HCEC 1CT (cell line): ENCODE measurements at places on chromosomes 7 and 10.

GRCh38 chr10:44010873-44011602 is 362.4 kb upstream of the ZNF32 start:
- no peak for DNase-seq

- DNase-seq: peak; percentile 48
Measured at GRCh38 chr7:157337316-157338149, 729 bp downstream of the DNAJB6 start.

GRCh38 chr10:86688398-86688921 is 20.1 kb downstream of the LDB3 start:
- peak; percentile 65 for DNase-seq

- DNase-seq: no peak
Measured at GRCh38 chr10:29687421-29688164, 52.8 kb upstream of the SVIL start.

DNA sequence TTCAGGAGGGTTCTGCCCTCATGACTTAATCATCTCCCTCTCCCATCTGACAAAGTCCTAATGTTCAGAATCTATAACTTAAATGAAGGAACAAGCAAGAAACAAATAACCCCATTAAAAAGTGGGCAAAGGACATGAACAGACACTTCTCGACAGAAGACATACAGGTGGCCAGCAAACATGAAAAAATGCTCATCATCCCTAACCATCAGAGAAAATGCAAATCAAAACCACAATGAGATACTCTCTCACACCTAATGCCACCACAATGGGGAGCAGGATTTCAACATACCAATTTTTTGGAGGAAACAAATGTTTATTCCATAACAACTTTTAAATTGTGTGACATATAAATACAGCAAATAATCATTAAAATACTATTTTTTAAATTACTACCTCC is 3.0 kb upstream of the HTR7 start:
- no peak for DNase-seq

- no peak for DNase-seq
Measured at GRCh38 chr10:3714967-3715366, 70.0 kb downstream of the KLF6 start.

DNA sequence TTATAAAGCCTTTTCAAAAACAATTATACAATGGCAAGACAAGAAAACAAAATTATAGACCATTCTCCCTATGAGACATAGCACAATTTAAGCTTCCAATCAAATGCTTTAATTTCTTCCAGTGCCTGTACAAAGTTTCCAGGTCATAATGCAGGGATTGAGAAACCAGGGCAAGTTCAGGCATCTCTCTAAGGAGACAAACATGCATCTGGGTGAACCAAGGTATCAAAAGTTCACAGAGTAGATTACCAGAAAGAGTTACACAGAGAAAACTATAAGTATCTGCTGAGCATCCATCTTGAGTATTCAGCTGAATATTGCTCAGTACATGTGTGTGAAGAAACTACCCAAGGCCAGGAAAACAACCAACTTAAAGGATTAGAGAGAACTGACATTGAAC is 89.1 kb downstream of the COL28A1 start:
- no peak for DNase-seq

GRCh38 chr7:137160236-137160635 is 183.3 kb downstream of the PTN start:
- DNase-seq: no peak

DNA sequence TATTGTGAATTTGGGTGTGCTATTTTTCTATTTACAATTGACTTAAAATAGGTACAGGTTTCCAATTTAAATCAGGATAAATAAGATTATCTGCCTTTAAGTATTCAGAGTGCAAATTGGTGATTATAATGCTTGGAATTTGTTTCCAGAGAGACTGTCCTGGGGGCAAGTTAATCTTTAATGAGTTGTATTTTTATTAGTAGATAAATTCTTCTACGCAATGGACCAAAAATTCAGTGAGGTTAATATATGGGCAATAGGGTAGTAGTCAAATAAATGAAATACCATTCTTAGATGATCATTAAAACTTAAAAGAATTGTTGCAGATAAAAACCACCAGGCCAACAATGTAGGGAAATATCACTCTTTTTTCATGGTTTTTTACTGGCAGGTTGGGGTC is 3.4 kb downstream of the BICC1 start:
- no peak for DNase-seq

- no peak for DNase-seq
Measured at GRCh38 chr10:113960617-113961181, 83.0 kb upstream of the ADRB1 start.

DNA sequence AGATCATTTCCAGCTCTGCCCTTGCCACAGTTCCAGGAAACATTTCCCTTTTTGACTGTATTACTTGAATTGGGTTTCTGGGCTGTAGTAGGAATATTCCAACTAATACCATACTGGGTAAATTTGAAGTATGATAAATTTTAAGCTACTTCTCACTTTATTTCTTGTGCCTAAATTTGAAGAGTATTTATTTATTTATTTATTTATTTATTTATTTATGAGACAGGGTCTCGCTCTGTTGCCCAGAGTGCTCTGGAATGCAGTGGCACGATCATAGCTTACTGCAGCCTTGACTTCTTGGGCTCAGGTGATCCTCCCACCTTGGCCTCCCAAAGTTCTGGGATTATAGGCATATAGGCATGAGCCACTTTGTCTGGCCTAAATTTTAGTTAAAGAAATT is 105.5 kb downstream of the TPST1 start:
- no peak for DNase-seq

DNA sequence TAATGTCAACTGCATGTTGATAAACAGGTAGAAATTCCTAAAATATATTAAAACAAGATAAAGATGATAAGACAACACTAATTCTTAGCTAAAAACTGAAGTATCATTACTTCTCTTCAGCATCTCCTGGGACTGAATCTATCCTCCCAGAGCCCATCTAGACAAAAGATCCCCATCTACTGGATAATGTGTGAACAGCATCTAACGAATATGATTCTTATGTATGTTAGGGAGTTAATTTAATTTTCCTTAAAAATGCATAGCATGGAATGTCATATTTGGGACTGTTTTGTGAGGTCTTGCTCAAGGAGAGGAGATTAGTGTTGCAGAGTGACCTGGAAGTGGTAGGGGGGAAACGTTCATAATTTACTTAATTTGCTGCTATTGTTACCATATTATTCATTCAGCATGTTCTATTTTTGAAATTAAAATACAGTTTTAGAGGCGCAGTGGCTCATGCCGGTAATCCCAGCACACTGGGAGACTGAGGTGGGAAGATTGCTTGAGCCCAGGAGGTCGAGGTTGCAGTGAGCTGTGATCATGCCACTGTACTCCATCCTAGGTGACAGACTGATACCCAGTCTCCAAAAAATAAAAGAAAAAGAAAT is 305.1 kb upstream of the CSTF2T start:
- DNase-seq: peak; percentile 49

DNA sequence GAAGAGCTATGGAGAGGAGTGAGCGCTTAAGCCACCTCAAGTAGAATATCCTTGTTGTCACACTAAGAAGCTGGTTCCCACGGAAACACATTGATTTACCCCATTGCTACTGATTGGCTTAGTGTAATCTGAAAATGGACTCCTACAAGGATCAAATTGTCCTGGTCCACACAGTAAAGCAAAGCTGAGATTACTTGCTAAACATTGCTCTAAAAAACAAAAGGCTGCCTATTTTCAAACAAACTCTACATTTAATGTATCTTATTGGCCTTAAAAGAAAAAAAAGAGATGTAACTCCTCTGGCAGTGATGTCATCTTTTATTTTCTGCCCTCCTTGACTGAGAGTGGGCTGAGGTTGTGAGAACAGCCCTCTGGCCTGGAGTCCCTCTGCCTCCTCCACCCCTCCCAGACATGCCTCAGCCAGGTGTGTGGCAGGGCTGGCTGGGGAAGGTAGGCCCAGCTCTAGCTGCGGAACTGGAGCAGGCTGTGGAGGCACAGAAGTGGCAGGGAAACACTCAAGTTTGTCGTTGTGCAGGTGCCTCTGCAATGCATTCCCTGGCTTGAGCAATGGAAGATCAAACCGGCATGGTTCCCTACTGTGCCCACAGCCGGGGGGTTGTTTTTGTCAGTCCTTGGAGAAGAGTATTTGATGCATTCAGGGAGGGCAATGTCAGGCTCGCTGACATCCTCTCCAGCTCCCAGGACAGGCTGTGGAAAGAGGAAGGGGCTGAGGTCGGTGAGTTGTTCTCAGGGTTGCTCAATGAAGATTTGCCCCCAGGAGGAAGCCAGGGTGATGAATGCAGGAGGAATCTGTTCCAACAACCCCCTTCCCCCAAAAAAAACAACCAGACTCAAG is 9.1 kb downstream of the KLF6 start:
- DNase-seq: peak; percentile 22

DNA sequence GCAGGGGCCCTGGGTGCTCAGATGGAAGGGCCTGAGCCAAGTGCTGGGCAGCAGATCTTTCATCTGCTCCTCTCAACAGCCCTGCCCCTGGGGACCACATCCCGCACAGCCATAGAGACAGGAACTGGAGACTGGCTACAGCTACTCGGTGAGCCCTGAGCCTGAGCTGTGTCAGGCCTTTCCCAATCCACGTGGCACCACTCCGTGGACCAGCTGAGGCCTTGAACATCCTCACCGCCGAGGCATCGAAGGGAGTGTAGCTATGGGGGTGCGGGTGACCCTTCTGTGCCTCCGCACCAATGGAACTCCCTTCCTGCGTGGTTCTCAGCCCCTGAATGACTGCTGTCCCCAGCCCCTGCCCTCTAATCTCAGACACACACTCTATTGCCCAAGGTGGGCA is 362.7 kb upstream of the SHH start:
- no peak for DNase-seq

GRCh38 chr10:35498693-35499092 is 106.4 kb upstream of the GJD4 start:
- no peak for DNase-seq

DNA sequence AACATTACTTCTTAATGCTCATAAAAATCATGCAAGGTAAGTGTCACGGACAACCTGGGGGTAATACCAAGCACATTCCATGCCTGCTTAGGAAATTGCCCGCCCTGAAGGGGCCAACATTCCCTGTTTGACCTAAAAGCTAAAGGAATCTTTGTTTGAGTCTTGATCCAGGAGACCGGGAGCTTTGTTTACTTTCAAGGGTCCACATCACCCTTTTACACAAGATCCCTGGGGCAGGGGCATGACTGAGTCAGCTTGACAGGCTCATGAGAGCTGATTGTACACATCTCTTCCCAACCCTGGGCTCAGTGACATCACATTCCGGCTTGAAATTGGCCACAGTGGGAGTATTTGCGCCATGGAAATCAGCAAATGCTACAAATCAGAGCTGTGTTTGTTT is 248.1 kb upstream of the HABP2 start:
- DNase-seq: no peak

DNA sequence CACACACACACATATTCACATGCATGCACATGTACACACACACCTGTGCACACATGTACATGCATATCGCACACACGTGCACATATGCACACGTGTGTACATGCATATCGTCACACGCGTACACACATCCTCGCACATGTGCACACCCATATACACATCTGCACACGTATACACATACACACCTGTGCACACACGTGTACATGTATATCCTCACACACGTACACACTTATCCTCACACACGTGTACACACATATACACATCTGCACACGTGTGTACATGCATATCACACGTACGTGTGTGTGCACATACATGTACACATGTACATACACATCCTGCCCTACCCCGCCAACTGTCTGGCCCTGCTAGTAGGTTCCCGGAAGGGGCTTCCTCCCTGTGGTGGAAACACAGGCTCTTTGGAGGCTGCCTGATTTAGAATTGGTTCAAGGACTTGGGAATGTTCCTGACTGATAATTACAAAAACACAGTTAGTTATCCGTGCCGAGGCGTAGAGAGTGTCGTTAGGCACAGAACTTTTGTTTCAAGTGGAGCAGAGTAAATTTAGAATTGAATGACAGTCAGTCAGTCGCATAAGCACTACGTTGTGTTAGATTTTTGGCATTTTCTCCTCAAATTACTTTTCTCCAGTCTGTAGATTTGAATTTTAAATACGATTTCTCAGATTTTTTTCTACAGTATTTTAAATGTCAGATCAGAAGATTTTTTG is 18.5 kb upstream of the PRKAR1B start:
- DNase-seq: no peak

- no peak for DNase-seq
Measured at GRCh38 chr10:74745449-74745848, 81.0 kb upstream of the KAT6B start.

DNA sequence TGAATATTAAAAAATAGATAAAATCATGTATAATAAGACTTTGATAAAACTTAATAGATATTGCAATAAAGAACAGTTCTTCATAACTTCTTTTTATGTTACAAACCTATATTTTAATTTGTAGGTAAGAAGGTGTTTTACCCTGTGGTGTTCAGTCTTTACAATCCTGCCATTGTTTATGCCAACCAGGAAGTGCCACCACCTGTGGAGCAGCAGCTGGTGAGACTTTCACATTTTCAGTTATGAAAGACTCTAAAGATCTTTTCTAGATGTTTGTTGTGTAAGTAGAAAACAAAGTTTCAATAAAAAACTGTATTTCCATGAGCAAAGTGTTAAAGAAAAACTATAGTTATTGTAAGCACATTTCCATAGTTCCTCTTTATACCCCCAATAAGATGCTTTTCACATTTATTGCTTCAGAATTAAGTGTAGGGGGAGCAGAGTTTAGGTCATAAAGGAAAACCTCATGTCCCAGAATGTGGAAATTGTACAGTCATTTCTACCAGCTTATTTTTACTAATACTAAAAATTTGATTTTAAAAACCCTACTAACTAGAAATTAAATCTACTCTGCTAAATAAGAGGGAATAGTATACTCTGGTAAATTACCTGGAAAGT is 28.7 kb downstream of the CSGALNACT2 start:
- DNase-seq: no peak

GRCh38 chr7:34848670-34849069 is 188.6 kb downstream of the DPY19L1 start:
- DNase-seq: no peak

DNA sequence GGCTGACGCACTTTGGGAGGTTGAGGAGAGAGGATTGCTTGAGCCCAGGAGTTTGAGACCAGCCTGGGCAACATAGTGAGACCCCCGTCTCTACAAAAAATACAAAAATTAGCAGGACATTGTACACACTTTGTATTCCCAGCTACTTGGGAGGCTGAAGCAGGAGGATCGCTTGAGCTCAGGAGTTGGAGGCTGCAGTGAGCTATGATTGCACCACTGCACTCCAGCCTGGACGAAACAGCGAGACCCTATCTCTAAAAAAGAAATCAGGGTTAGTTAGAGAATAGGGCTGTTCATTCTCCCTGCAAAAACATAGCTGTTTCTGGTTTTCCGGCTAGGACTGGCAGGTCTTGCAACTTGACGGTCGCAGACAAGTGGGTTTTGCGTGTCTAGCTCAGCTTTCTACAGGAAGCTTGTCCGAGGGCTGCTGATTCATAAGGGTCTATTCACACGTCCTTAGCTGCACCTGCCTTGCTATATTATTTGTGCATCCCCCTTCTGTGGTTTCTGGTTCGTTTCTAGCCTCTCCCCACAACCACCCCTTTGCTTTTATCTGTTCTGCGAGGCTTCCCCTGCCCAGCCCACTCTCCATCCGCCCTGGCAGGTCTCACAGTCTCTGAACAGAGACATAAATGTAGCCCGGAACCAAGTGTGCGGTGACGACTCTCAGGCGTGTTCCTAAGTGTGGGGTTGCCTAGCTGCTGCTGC is 10.7 kb downstream of the AMZ1 start:
- DNase-seq: no peak

- no peak for DNase-seq
Measured at GRCh38 chr10:25707976-25708671, 225.9 kb upstream of the MYO3A start.
